ENCODE measurements at places on chromosomes 4 and X. TPM values are rescaled to one million over a fixed set of nuclear protein-coding genes. Genes with fewer than 3 reads are reported as not detected.

TMEM131L gene
- total RNA-seq, result 21.2 TPM

UBA6 gene
- 96.4 TPM for total RNA-seq

SNCA gene
- 124 TPM for total RNA-seq

EFHC2 gene
- not detected for total RNA-seq

HPGD gene
- total RNA-seq, result not detected

PABPC1L2A gene
- total RNA-seq, result not detected

HERC6 gene
- total RNA-seq, result 4.1 TPM

DIPK2B gene
- total RNA-seq, result 74.8 TPM

TBC1D9 gene
- total RNA-seq, result 43.4 TPM

SOWAHB gene
- not detected for total RNA-seq

TEC gene
- 0.97 TPM for total RNA-seq

VAMP7 gene
- 36.8 TPM for total RNA-seq

ODAPH gene
- total RNA-seq, result not detected

IL3RA gene
- 28.9 TPM for total RNA-seq

EOLA2 gene
- 24.3 TPM for total RNA-seq

TMSB15B gene
- total RNA-seq, result 18.9 TPM

GPR50 gene
- not detected for total RNA-seq

MAGEA2 gene
- not detected for total RNA-seq

SORCS2 gene
- total RNA-seq, result not detected

All from endothelial cell of umbilical vein (primary cell).